SK-N-DZ (cell line): ENCODE measurements at places on chromosomes 1 and 21.

- DNase-seq = no peak
Observed at GRCh38 chr1:100441651-100442050, 89.3 kb downstream of the CDC14A start.

DNA sequence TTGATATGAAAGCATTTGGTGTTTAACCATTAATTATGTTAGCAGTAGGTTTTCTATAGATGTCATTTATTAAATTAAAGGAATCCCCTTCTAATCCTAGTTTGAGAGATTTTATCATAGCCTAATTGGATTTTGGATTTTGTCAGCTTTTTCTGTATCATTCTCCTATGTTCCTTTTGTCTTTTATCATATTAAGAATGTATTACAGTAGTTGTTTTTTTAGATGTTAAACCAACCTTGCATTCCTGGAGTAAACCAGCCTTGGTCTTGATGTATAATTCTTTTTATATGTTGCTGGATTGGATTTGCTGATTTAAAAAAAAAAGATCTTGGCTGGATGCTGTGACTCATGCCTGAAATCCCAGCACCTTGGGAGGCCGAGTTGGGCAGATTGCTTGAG is 5.6 kb downstream of the SETDB1 start:
- DNase-seq = no peak

- no peak for DNase-seq
Observed at GRCh38 chr1:30507401-30508174, 215.8 kb downstream of the MATN1 start.

DNA sequence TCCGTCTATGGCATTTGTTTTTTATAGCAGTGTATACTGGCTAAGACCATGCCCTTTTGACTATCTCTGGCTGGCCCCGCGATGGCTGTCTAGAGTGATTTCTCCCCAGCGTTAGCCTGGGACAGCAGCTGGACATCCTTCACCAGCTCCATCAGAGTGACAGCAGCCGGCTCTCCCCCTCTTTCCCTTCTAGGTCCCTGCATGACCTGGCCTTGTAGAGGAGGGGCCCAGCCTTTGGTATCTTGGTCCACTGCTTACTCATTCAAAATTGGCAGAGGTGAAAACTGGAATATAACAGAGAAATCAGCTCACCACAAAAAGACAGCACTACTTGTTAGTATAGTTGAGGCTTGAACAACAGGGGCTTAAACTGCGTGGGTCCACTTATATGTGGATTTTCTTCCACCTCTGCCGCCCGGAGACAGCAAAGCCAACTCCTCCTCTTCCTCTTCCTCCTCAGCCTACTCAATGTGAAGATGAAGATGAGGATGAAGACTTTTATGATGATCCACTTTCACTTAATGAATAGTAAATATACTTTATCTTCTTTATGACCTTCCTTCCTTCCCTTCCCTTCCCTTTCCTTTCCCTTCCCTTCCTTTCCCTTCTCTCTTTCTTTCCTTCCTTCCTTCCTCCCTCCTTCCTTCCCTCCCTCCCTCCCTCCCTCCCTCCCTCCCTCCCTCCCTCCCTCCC is 29.4 kb upstream of the B3GALNT2 start:
- DNase-seq = no peak

- no peak for DNase-seq
Observed at GRCh38 chr1:61300899-61301298, 218.5 kb downstream of the NFIA start.

- no peak for DNase-seq
Observed at GRCh38 chr1:163063610-163064009, 5.6 kb upstream of the RGS4 start.

GRCh38 chr1:186429017-186429416 is 31.9 kb downstream of the PDC start:
- DNase-seq = no peak

DNA sequence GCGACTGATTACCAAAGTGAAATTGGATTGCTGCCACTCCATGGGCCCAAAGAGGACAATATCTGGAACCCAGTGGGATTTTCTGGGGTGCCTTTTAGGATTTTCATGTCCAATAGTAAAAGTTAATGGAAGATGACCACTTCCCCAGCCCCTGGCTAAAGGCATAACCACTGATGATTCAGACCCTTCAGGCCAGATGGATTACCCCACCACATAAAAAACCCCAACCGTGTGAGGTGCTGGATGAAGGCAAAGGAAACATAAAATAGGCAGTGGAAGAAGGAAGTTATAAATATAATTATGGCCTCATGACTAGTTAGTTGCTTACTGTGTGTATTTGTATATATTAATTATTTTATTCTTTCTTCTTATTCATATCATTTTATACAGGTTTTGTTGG is 40.2 kb upstream of the IL10 start:
- no peak for DNase-seq

GRCh38 chr21:15206514-15206913 is 141.7 kb upstream of the NRIP1 start:
- no peak for DNase-seq

GRCh38 chr1:246293366-246294121 is 213.5 kb downstream of the SMYD3 start:
- no peak for DNase-seq

DNA sequence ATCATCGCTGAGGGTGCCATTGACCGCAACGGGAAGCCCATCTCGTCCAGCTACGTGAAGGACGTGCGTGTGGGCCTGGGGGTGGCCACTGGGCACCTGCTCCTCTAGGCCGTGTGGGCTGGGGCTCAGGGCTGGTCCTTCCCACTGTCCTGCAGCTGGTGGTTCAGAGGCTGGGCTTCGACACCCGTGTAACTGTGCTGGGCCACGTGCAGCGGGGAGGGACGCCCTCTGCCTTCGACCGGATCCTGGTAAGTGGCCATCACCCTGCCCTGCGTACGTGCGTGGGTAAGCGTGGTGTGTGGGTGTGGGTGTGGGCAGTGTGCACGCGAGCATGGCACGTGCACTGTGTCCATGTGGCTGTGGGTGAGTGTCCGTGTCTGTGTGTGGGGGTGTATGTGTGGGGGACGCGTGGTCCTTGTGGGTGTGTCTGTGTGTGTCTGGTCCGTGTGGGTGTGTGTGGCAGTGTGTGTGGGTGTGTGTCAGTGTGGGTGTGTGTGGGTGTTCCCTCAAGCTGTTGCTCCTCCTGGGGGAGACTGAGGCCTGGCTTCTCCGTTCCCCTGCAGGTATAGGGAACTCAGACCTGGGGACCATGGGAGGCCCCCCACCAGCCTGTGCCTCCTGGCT is 16.5 kb downstream of the PFKL start:
- DNase-seq = no peak

DNA sequence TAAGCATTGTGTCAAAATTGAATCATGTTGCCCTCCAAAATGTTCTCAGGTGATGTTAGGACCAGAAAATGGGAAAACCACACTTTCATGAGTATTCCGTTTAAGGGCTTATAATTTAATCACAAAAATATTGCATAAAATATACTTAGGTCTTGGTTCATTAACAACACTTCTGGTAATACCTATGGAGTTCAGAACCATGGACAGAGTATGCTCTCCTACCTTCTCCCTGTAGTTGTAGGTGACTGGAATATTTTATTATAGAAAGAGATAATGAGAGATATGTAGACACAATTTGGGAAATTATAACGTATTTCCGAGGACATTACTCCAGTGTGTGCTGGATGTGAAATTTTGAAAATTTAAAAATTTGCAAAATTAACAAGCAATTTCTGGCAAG is 232.5 kb downstream of the NCAM2 start:
- DNase-seq = no peak

DNA sequence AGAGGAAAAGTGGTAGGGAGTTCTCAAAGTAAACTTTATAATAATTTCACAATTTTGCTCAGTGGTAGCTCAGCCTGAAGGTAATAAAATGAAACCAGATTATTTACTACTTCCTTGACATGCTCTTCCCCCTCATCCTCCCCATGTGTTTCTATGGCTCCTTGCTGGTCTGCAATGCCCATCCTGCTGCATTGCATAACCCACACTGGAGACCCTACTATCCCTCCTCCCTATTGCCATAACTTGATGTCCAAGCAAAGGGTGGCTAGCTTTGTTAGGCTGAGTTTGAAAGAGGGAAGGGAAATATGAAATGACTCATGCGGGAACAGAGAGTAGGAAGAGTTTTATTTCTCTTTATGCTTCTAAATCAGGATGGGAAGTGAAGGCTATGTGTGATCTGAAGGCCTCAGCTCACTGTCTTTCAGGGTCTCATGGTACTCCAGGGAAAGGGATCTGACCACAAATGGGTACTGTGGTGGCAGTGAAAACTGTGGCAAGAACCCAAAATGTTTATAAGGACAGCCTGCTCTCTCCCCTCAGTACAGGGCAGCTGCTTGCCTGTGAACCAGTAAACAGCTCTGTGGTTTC is 36.4 kb upstream of the HSD17B7 start:
- DNase-seq = no peak

DNA sequence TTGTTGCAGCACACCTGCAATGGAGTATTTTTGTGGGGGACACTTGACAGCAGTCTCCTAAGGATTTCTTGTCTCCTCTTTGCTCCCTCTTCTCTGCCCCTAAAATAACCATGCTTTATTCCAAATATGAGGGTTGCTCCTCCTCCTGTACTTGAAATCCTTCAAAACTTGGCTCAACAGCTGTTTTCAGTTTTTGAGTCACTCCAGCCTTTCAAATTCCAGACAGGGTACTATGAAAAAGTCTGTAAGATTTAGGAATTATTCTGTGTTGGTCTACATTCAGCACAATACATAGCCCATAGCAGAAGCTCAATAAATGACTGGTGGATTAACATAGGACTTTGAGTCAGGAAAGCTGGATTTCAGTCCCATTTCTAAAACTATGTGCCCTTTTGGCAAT is 5.5 kb downstream of the AP4B1 start:
- no peak for DNase-seq

DNA sequence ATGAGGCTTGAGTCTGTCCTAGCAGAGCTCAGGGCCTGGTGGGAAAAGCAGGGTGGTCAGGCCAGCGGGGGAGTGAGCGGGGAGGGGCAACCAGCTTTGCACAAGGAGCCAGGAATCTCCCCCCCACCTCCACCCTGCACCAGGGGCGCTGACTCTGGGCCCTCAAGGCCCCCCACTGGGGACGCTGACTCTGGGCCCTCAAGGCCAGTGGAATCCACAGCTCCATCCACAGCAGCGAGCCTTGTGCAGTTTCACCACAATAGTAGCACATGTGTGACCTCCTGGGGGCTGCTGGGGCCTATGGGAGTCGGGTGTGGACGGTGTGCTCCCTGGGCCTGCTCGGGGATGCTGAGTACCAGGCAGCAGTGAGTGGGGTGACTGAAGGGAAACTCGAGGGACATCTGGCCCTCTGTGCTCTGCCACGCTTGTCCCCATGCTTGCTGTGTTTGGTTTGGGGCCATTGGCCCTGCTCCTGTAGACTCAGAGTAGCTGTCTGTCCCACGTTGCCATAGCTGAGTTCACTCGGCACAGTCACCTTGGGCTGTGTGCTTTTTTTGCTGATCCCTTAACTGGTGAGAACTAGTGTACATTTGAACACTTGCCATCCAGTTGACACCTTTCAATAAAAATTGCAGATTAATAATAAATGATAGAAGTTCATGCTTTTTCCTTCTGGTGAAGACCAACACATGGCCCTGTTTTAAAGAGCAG is 89.2 kb downstream of the ADARB1 start:
- DNase-seq = no peak

GRCh38 chr1:173315296-173315695 is 108.2 kb upstream of the TNFSF4 start:
- DNase-seq = no peak

DNA sequence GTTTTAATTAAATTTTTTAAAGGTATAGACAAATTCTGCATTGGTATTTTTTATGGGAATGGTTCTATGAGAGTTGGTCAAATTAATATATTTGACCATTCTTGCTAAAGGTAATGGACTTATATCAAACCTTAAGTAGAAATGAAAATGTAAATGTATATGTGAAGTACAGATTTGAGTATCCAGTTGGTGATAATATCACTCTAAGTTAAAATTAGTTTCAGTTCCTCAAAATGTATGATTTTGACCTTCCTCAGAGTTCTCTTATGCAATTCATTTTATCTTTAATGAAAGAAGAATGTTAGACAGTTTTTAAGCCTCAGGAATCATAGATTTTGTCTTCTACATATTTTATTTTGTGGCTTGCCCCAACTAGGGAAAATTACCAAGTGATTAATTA is 1291.5 kb upstream of the B3GALT2 start:
- DNase-seq = no peak

DNA sequence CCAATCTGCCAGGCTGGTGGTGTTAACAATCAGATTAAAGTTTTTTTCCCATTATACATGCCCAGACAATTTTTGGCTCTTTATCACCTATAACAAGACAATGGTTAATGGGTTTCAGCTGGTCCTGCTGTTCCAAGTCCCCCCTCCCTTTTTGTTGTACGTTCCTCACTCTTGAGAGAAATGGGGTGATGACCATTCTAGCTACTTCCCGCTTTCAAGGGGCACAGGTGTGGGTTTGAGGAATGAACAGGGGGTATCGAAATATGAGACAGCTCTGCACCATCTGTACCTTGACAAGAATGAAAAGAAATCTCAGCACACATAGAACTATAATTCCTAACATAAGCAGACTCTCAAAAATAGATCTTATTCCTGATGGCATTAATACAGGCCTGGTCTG is 326.8 kb downstream of the PTPRU start:
- DNase-seq = no peak

DNA sequence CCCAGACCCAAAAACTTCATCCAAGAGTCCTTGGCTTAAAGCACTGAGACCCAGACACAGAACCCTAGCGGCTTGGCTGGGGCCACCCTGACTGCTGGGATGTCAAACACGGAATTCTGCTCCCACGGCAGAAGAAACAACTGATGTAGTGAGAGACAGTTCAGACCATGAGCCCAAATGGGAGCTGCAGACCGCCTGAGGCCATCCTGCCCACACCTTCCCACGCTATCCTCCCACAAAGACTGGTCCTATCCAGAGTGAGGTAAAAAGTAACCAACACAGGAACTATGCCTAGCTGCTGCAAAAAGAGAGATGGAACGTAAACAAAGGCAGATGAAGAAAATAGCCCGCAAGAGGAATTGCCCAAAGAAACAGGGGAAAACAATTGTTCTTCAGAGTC is 203.3 kb downstream of the PTPRU start:
- DNase-seq = no peak

DNA sequence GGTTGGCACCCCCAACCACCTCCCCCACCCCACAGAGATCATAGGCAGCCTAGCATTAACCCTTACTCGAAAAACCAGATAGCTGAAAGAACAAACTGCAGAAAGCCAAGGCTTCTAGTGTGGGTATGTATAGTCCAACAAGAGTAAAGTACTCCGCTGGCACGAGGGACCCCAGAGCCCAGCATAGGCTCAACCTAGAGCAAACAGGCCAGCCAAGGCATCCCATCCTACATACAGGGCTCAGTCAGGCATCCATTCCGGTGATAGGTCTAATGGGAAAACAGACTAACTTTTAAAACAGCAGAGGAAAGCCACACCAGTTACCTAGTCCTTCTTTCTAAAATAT is 17.8 kb downstream of the DIPK1A start:
- no peak for DNase-seq
